ENCODE measurements at places on chromosomes 5 and 9.

- DNase-seq, result no peak
Observed at GRCh38 chr9:13113216-13113615, 166.3 kb downstream of the MPDZ start.

DNA sequence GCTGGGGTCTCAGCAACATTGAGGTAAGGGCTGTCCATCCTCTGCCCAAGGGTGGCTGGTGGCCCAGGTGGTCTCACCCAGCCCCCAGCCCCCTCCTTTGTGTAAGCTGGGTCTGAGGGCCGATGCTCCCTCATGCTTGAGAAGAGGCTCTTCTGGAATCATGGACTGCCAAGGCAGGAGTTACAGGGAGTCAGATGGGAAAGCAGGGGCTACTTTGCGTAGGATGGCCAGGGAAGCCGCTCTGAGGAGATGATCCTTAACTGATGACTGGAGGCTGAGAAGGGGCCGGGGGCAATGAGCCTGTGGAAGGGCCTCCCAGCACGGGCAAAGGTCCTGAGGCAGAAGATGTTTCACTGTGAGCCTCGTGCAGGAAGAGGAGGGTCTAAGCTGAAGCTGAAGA lies 23.7 kb downstream of the NKX2-5 start:
- DNase-seq, result no peak

- DNase-seq, result no peak
Observed at GRCh38 chr5:145521066-145521465, 314.1 kb downstream of the PRELID2 start.

DNA sequence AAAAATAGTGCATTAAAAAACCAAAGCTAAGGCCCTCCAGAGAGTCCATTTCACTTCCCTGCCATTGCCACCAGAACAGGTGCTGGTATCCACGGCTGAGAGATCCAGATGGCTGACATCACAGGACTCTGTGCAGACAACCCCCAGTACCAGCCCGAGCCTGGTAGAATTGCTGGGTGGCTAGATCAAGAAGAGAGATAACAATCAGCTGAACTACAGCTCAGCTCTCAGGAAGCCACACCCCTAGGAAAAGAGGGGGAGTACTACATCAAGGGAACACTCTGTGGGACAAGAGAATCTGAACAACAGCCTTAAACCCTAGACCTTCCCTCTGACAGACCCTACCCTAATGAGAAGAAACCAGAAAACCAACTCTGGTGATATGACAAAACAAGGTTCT lies 73.8 kb upstream of the SLIT3 start:
- no peak for DNase-seq

DNA sequence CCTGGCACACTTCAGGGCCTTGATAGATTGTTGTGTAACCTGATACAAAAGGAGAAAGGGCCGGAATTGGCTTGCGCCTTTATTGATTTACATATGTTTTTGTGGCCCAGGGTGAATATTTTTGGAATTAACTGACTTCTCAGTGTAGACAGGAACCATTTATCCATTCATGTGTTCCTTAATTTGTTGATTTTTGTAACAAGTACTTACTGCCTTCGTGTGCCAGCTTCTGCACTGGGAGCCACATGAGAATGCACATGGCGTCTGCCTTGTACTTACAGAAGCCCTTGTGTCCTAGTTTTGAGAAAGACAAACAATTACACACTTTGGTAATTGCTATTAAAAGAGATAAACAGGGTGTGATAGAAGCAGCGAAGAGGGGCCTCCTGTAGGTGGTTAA lies 26.4 kb downstream of the EHMT1 start:
- DNase-seq, result no peak

- DNase-seq, result no peak
Observed at GRCh38 chr9:94554439-94555331, at the start of gene PCAT7. TSS of gene PCAT7 (plus strand) at chr9:94555083.
